AG09319 (cell line): ENCODE measurements at places on chromosomes 5 and 9.

DNA sequence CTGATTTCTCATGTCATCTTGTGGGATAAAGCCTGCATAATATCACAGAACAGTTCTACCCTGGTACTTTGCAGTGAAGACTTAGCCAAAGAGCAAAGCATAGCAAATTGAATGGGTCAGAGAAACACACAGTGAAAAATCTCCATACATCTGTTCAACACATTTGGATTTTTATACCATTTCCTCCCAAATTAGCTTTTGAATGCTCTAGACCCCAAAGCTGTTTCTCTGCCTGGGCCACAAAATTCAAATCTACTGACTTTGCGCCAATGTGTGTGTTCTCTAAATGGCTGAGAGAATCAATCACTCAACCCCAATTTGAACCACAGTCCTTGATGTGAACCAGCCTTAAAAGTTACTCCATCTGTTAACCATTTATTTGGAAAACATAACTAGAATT is 236.9 kb upstream of the NFIL3 start:
- no peak for DNase-seq

- no peak for DNase-seq
These were observed 39.9 kb upstream of the EQTN start for GRCh38 chr9:27336829-27337228.

- DNase-seq: no peak
These were observed 599 bp downstream of the RAD1 start for GRCh38 chr5:34914671-34915138.

DNA sequence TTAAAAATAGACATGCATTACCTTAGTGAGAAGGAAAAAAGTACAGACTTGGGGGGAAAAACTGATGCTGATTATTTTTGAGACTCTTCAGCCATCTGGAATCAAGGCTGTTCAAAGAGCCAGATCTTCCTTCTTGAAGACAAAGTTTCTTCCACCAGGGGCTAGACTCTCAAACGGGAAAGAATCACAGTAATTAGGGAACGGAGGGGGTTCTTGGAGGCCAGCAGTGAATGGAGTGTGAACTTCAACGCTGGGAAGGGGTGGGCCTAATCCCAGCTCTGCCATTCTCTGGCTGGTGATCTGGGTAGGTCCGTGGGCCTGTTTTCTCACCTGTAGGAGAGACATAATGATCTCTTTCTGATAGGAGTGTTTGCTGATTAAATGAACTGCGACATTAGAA is 21.1 kb upstream of the LHX2 start:
- no peak for DNase-seq

DNA sequence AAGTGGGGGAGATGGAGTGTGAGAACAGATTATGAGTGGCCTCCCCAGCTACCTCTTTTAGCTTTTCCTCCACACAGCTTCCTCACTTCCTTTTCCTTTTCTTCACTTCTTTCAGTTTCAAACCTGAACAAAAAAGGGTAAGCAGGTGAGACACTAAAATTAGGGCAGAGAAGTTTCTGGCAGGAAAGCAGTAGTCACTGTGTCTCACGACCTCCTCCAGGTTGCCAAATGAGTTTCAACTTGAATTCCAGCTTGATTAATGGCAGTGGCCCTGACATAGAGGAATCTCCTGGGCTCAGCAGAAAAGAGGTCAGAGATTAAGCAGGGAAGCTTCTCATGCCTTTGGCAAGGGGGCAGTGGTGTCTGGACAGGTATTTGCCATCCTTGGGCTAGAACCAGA is 63.7 kb upstream of the SPINK5 start:
- DNase-seq: no peak

DNA sequence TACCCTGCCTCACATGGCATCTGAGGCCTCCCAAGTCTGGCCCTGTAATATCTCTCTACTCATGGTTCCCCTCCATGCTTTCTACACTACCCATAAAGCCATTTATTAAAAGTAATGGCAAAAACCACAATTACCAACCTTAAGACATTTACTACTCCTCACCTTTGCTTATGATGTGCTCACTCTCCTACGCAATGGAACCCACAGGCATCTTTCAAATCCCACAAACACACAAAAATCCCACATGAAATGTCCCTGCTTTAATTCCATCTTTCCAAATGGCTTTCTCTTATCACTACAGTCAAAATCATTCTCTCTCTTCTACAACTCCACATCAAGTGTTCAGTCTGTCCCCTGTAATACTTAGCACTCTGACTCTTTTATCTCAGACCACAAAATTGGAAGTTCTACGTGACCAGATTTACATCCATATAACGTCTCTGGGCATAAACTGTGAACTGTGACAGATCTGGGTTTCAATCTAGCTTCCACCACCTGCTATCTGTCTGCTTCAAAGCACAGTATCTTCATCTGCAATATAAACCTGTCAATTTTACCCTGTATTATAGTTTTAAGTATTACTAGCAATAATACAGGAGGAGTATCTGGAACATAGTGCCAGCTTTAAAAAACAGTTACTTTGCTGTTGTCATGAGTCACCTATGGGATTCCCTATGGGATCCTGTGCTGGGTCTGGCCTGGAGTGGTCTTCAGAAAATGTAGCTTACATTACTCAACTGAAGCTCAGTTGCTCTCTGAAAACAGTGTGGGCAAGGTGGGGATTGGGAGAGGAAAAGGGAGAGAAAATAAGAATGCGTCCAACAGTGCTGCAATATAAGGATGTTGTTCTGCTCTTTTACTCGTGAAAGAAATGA is 137.1 kb upstream of the TRIM32 start:
- DNase-seq: no peak

GRCh38 chr9:126294331-126295081 is 32.1 kb upstream of the MVB12B start:
- DNase-seq: no peak

DNA sequence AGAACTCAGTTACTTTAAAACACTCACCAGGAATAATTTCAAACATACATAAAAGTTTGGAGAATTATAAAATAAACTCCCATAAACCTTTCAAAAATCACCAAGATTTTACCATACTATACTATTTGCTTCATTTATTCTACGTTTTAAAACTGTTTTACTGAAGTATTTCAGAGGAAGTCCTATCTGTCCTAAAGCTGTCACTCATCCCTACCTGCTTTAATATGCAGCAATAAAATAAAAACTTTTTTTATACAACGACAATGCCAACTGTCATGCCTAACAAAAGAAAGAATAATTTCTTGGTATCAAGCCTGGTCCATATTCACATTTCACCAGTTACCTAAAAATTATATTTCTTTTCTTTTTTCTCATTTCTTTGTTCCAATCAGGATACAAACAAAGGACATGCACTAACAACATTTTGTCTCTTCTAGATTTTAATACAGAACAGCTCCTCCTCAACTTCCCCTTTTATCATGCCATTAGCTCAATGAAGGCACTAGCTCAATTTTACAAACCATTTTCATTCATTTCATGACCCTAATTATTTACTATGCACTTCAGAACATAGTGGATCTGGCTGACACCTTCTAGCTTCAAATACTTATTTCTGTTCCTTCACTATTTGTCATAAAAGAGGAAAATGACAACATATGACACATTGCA is 135.2 kb downstream of the GNAQ start:
- DNase-seq: no peak

DNA sequence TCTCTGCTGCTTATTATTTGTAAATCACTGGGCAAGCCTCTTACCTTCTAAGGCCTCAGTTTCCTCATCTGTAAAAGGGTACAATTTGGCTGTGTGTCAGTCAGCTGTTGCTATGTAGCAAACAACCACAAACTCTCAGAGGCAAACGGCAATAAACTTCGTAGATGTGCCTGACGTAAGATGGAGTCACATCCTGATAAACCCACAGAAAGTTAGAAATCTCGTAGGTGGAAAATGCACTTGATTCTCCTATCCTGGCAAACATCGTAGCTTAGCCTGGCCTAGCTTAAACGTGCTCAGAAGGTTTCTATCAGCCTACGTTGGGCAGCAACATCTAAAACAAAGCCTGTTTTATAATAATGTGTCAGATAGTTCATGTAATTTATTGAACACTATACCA is 35.0 kb upstream of the UNC5A start:
- no peak for DNase-seq
